ENCODE measurements at places on chromosomes 1 and 21. TPM values are rescaled to one million over a fixed set of nuclear protein-coding genes. Genes with fewer than 3 reads are reported as not detected.

GRCh38 chr1:234208791-234209190 is 164.5 kb upstream of the COA6 start:
- H3K4me1 ChIP-seq: no peaks in the 10 kb centered on the region
- DNase-seq: no peak
- peaks cover 6% of the 10 kb centered on the region for H3K27me3 ChIP-seq
- H3K27ac ChIP-seq: no peak overlapping the region
- no peak overlapping the region for H3K4me3 ChIP-seq

GRCh38 chr1:178134061-178134460 is 40.2 kb downstream of the RASAL2 start:
- H3K27me3 ChIP-seq: no peaks in the 10 kb centered on the region
- DNase-seq: peak; percentile 87
- no peaks in the 10 kb centered on the region for H3K36me3 ChIP-seq
- H3K4me1 ChIP-seq: peaks cover 5% of the 10 kb centered on the region
- H3K4me3 ChIP-seq: no peak overlapping the region

DNA sequence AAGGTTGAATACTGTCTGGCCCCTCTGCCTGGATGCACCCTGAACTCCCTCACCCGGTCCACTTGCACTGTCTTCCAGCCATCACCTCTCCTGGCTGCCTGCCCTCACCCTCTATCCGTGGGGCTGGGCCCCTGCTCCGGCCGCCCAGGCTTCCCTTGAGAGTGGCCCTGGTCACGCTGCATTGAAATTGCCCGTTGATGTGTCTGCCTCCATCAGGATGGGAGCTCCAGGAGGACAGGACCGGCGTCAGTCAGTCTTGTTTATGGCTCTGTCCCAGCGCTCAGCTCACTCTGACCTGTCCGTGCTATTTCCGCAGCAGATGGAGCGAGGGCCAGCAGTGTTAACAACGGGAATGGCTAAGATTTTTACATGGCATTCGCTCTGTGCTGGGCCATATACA is 34.9 kb downstream of the FOXO6 start:
- H3K36me3 ChIP-seq: no peaks in the 10 kb centered on the region
- H3K27ac ChIP-seq: no peak overlapping the region
- no peaks in the 10 kb centered on the region for H3K27me3 ChIP-seq
- no peak overlapping the region for H3K4me3 ChIP-seq
- H3K4me1 ChIP-seq: peaks cover 47% of the 10 kb centered on the region
- DNase-seq: no peak

DNA sequence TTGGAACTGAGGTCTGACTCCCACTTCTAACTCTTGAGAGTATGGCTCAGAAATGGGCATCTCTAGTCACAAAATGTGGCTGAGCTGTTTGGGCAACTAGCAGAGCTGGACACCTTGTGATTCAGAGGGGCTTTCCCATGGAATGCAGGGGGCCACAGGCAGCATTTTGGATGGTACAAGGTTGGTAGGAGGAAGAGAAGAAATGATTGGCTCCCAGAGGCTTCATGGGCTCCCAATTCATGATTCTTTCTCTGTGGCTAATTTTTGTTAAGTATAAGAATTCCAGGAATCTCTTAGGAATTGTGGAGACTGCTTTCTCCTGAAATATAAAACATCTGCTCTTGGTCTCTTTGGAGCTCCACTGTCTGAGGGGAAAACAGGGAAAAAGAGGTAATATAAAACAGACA is 49.7 kb downstream of the PBX1 start:
- H3K27ac ChIP-seq: no peak overlapping the region
- H3K36me3 ChIP-seq: peaks cover 2% of the 10 kb centered on the region
- no peaks in the 10 kb centered on the region for H3K27me3 ChIP-seq
- peaks cover 29% of the 10 kb centered on the region for H3K4me1 ChIP-seq
- DNase-seq: no peak
- no peak overlapping the region for H3K4me3 ChIP-seq

GRCh38 chr1:56404561-56405030 is 174.8 kb downstream of the PLPP3 start:
- no peak overlapping the region for H3K4me3 ChIP-seq
- no peak for DNase-seq
- H3K27me3 ChIP-seq: no peaks in the 10 kb centered on the region
- H3K36me3 ChIP-seq: no peaks in the 10 kb centered on the region
- no peak overlapping the region for H3K27ac ChIP-seq

DNA sequence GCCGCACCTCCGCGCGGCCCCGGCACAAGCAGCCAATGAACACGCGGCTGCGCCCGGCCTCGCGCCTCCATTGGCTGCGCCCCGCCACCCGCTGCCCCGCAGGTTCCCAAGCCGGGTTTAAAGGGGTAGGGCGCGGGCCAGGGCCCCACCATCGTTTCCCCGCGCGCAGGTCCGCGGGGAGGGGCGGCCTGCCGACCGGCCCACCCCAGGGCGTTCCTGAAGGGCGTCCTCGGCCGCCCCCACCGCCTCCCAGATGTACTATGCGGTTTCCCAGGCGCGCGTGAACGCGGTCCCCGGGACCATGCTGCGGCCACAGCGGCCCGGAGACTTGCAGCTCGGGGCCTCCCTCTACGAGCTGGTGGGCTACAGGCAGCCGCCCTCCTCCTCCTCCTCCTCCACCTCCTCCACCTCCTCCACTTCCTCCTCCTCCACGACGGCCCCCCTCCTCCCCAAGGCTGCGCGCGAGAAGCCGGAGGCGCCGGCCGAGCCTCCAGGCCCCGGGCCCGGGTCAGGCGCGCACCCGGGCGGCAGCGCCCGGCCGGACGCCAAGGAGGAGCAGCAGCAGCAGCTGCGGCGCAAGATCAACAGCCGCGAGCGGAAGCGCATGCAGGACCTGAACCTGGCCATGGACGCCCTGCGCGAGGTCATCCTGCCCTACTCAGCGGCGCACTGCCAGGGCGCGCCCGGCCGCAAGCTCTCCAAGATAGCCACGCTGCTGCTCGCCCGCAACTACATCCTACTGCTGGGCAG is at the start of gene OLIG1:
Gene OLIG1 (plus strand): TSS at position 148 of the 750 bp plus-strand sequence. CDS start 106 bp downstream, at position 254.
- peak; percentile 61 for DNase-seq
- H3K27me3 ChIP-seq: peaks cover 100% of the 10 kb centered on the region
- H3K4me3 ChIP-seq: peak within 1 kb of the TSS; percentile 37
- H3K4me1 ChIP-seq: no peaks in the 10 kb centered on the region
- no peaks in the 10 kb centered on the region for H3K36me3 ChIP-seq
- H3K27ac ChIP-seq: no peak within 1 kb of the TSS

GRCh38 chr1:230148768-230149469 is 81.9 kb downstream of the GALNT2 start:
- no peaks in the 10 kb centered on the region for H3K36me3 ChIP-seq
- H3K4me1 ChIP-seq: peaks cover 42% of the 10 kb centered on the region
- DNase-seq: no peak

DNA sequence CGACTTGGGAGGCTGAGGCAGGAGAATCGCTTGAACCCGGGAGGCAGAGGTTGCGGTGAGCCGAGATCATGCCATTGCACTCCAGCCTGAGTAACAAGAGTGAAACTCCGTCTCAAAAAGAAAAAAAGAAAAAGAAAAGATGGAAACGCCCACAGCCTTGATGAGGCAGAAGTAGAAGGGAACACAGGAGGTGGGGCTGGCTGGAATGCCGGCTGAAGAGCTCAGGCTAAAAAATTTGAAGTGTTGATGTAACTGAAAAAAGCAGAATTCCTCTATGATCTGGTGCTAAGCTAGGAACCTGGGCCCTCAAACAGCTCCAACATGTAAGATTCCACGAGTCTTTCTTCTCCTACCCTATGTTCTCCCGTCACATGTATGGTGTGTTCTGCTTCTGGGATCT is 53.6 kb downstream of the SLC66A1 start:
- no peaks in the 10 kb centered on the region for H3K27me3 ChIP-seq
- no peaks in the 10 kb centered on the region for H3K36me3 ChIP-seq
- no peak overlapping the region for H3K27ac ChIP-seq
- no peak for DNase-seq

GRCh38 chr1:46724991-46725735 is 6.2 kb upstream of the EFCAB14 start:
- H3K4me1 ChIP-seq: no peaks in the 10 kb centered on the region
- H3K4me3 ChIP-seq: no peak overlapping the region
- peak; percentile 91 for DNase-seq

DNA sequence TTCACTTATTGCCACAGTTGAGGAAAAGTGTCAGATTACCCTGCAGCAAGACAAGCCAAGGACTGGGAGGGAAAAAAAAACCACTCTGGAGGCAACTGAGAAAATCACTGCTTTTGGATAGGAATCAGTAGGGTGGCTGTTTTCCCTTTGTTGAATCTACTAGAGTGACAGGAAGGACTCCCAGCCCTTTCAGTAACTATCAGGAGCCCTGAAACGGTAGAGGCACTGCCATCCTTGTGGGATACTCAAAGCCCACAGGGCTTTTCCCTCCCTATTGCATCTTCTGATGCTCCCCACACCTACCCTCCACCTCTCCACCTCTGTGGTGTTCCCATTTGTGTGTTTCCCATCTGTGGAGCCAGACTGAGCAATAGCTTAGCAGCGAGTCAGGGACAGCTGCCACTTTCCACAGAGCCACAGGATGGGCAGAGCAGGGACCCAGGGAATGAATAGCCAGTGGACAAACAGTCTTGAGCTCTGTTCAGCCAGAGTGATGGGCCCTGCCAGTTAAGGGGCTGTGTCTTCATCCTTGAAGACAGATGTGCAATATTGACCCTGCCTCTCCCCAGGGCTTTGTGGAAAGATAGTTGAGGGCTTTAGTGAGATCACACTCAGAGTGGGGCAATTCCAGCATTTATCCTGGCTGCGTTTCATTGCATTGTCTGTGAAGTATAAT is 13.9 kb downstream of the UBIAD1 start:
- no peak overlapping the region for H3K27ac ChIP-seq
- peaks cover 7% of the 10 kb centered on the region for H3K36me3 ChIP-seq
- H3K27me3 ChIP-seq: no peaks in the 10 kb centered on the region
- no peak overlapping the region for H3K4me3 ChIP-seq
- no peaks in the 10 kb centered on the region for H3K4me1 ChIP-seq
- DNase-seq: no peak

DNA sequence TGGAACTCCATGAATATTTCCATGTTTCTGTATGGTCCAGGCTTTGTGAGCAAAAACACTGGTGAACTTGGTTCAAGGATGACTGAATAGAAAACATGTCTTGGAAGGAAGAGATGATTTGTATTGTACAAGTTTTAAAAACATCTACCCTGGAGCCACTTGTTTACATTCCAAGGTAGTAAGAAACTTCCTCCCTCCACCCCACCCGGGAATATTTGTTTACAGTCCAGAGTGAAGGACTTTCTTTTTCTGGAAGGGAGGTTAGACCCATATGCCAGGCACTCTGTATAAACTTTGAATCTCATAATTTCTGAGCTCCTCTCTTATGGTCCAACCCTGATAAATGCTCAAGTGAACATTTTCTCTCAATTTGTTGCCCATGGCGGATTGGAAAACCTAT is 323.3 kb upstream of the LYPLAL1 start:
- DNase-seq: no peak
- no peak overlapping the region for H3K27ac ChIP-seq
- no peaks in the 10 kb centered on the region for H3K27me3 ChIP-seq
- no peak overlapping the region for H3K4me3 ChIP-seq
- no peaks in the 10 kb centered on the region for H3K36me3 ChIP-seq

GRCh38 chr1:3040004-3040403 is 18.7 kb downstream of the ACTRT2 start:
- H3K27ac ChIP-seq: no peak overlapping the region
- no peaks in the 10 kb centered on the region for H3K4me1 ChIP-seq
- H3K4me3 ChIP-seq: no peak overlapping the region
- H3K36me3 ChIP-seq: no peaks in the 10 kb centered on the region
- DNase-seq: no peak

GRCh38 chr1:91693557-91693956 is 192.4 kb downstream of the TGFBR3 start:
- no peaks in the 10 kb centered on the region for H3K27me3 ChIP-seq
- no peak overlapping the region for H3K4me3 ChIP-seq
- no peak for DNase-seq
- no peaks in the 10 kb centered on the region for H3K36me3 ChIP-seq
- no peak overlapping the region for H3K27ac ChIP-seq

DNA sequence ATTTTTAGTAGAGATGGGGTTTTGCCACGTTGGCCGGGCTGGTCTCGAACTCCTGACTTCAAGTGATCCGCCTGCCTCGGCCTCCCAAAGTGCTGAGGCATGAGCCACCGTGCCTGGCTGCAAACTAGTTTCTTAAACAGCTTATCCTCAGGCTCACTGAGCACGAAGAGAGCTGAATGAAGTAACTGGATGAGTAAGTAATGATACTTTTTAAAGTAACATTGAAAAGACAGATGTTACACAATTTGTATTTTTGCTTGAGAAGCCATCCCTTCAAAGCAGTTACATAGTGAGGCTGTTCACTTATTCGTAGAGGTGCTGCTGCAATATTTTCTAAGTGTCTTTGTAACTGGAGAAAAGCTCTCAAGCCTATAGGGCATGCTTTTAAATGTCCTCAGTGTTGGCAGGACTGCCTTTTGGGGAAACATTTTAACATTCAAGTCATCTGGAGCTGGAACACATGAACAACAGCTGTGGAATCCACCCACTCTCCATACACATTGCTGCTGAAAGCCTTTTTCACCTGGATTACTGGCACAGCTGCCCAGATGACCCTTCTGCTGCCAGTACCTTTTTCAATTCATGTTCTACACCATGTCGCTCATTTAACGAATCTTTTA is 2.7 kb upstream of the YBX1 start:
- no peaks in the 10 kb centered on the region for H3K36me3 ChIP-seq
- no peak overlapping the region for H3K4me3 ChIP-seq

DNA sequence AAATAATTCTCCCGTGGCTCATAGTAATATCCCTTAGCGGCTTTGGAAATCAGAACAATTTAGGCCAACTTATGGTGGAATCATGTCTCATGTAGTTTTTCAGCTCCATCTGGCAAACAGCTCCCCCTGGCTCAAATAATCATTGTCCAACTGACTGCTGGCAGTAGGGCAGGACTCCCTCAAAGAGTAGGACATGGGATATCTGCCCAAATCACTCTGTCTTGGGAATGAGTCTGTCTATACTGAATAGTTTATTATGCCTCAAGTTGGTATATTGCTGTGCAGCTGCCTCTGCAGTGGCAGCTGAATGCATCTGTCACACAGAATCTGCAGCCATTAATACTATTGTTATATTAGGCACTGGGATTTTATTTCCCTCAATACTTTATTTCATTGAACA is 255.7 kb downstream of the COL11A1 start:
- DNase-seq: no peak
- no peaks in the 10 kb centered on the region for H3K27me3 ChIP-seq
- no peak overlapping the region for H3K27ac ChIP-seq
- H3K4me3 ChIP-seq: no peak overlapping the region

- H3K4me3 ChIP-seq: no peak overlapping the region
- H3K27me3 ChIP-seq: no peaks in the 10 kb centered on the region
- peaks cover 39% of the 10 kb centered on the region for H3K4me1 ChIP-seq
- H3K27ac ChIP-seq: peak overlapping the region; percentile 74
These were observed 109.8 kb downstream of the PBX1 start for GRCh38 chr1:164668491-164669400.

GRCh38 chr1:227886993-227887696 is 60.6 kb downstream of the WNT9A start:
- H3K36me3 ChIP-seq: no peaks in the 10 kb centered on the region
- no peaks in the 10 kb centered on the region for H3K27me3 ChIP-seq
- H3K4me1 ChIP-seq: no peaks in the 10 kb centered on the region
- no peak for DNase-seq
- no peak overlapping the region for H3K27ac ChIP-seq

Gene SRSF11
- 81.8 TPM for total RNA-seq

Gene CASQ2
- total RNA-seq: 2.0 TPM

Gene C2CD2
- total RNA-seq: 16.9 TPM

Gene TRAF3IP3
- 1.3 TPM for total RNA-seq

Gene WNT4
- total RNA-seq: 0.04 TPM

Gene TAF13
- total RNA-seq: 8.8 TPM

Gene SPRR3
- total RNA-seq: not detected

Gene LYPLA2
- 73.6 TPM for total RNA-seq
